ENCODE measurements at places on chromosomes 4 and X. TPM values are rescaled to one million over a fixed set of nuclear protein-coding genes. Genes with fewer than 3 reads are reported as not detected.

ANXA10 gene
- polyA plus RNA-seq: not detected

ABCD1 gene
- 3.0 TPM for polyA plus RNA-seq

TMEM31 gene
- not detected for polyA plus RNA-seq

HAUS3 gene
- 24.8 TPM for polyA plus RNA-seq

MAMLD1 gene
- 0.43 TPM for polyA plus RNA-seq

ZNF157 gene
- polyA plus RNA-seq: 0.97 TPM

CSAG3 gene
- not detected for polyA plus RNA-seq

PAGE2 gene
- polyA plus RNA-seq: not detected

CYSLTR1 gene
- 26.9 TPM for polyA plus RNA-seq

CFAP99 gene
- polyA plus RNA-seq: not detected

ZCCHC4 gene
- 9.2 TPM for polyA plus RNA-seq

ESX1 gene
- not detected for polyA plus RNA-seq

ADGRG2 gene
- polyA plus RNA-seq: not detected

SUPT20HL2 gene
- polyA plus RNA-seq: not detected

- no peaks in the 10 kb centered on the region for H3K4me1 ChIP-seq
- no peak for DNase-seq
- no peaks in the 10 kb centered on the region for H3K27me3 ChIP-seq
These were observed 241.4 kb upstream of the PGRMC2 start for GRCh38 chr4:128528793-128529553.

DNA sequence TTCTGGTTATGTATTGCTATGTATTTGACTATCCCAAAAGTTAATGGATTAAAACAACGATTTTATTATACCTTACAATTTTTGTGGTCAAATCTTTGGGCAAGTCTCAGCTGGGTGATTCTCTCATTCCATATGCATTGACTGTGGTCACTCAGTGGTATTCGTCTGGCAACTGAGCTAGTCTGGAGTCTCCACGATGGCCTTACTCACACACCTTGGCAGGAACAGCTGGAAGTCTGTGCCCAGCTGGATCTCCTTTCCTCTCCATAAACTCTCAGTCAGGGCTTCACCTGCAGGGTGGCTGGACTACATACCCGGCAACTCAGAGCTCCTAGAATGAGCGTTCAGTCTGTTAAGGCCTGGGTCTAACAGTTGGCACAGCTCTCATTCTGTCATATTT is 141.1 kb upstream of the WDFY3 start:
- no peak for DNase-seq
- H3K27me3 ChIP-seq: no peaks in the 10 kb centered on the region
- no peak overlapping the region for H3K4me3 ChIP-seq
- H3K36me3 ChIP-seq: no peaks in the 10 kb centered on the region

DNA sequence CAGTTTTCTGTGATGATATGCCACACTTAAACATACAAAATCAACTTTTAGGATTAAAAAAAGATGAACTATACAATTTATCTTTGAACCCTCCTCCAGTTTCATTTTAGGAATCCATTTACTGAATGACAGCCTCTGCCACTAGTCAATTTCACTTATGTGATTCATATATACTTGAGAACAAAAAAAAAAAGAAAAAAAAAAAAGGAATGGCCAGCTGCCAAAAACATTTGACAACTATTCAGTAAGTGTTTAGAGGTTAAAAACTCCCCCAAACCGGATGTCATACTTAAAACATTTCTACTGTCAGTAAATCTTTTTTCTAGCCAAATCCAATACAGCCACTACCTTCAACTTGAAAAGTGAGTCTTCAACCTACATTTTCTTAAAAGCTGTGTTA is 266.7 kb upstream of the MAGEB2 start:
- no peaks in the 10 kb centered on the region for H3K36me3 ChIP-seq
- DNase-seq: no peak
- H3K4me3 ChIP-seq: no peak overlapping the region
- H3K27me3 ChIP-seq: no peaks in the 10 kb centered on the region
- H3K27ac ChIP-seq: no peak overlapping the region

DNA sequence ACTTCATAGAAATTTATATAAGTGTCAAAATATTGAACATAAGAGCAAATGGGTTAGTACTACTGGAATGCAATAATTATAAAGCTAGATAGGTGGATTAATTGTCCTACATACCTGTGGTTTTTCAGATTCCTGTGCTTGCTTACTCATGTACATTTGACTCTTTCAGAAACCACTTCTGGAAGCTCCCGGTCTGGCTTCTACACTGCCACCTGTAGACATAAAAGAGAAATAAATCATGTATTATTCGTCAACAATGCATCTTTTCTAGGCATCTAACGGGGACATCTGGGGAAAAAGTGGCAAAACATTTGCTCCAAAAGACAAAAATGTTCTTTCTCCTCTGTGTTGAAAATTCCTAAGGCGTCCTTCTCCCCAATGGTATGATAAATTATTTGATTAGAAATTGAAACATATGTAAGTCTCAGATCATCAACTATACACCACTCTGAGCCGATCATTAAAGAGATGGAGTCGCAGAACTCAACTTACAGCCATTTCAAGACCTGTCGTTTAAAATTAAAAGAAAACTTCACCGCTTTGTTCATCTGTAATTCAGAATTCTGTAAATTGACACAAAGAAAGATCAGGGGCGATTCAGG is 648.7 kb upstream of the DIPK2B start:
- H3K4me1 ChIP-seq: peaks cover 8% of the 10 kb centered on the region
- peak; percentile 36 for DNase-seq
- H3K27me3 ChIP-seq: no peaks in the 10 kb centered on the region
- no peak overlapping the region for H3K27ac ChIP-seq
- peak overlapping the region; percentile 80 for H3K4me3 ChIP-seq

GRCh38 chr4:179344861-179345260 is 1902.6 kb upstream of the AGA start:
- H3K36me3 ChIP-seq: no peaks in the 10 kb centered on the region
- H3K4me3 ChIP-seq: no peak overlapping the region
- no peaks in the 10 kb centered on the region for H3K4me1 ChIP-seq
- H3K27me3 ChIP-seq: no peaks in the 10 kb centered on the region
- H3K27ac ChIP-seq: no peak overlapping the region

- no peaks in the 10 kb centered on the region for H3K27me3 ChIP-seq
- no peaks in the 10 kb centered on the region for H3K4me1 ChIP-seq
- H3K4me3 ChIP-seq: no peak within 1 kb of the TSS
These were observed at the start of gene DACH2 for GRCh38 chrX:86148024-86148511. Gene DACH2, plus strand, starts transcription at chrX:86148451.

GRCh38 chr4:792626-793092 is 33.3 kb downstream of the CPLX1 start:
- H3K4me3 ChIP-seq: peak overlapping the region; percentile 49
- no peaks in the 10 kb centered on the region for H3K36me3 ChIP-seq
- DNase-seq: peak; percentile 60
- H3K27me3 ChIP-seq: peaks cover 14% of the 10 kb centered on the region
- H3K27ac ChIP-seq: no peak overlapping the region

GRCh38 chr4:74544655-74545361 is 99.9 kb downstream of the AREG start:
- DNase-seq: no peak
- H3K4me3 ChIP-seq: no peak overlapping the region
- H3K36me3 ChIP-seq: no peaks in the 10 kb centered on the region
- no peaks in the 10 kb centered on the region for H3K27me3 ChIP-seq
- no peaks in the 10 kb centered on the region for H3K4me1 ChIP-seq

DNA sequence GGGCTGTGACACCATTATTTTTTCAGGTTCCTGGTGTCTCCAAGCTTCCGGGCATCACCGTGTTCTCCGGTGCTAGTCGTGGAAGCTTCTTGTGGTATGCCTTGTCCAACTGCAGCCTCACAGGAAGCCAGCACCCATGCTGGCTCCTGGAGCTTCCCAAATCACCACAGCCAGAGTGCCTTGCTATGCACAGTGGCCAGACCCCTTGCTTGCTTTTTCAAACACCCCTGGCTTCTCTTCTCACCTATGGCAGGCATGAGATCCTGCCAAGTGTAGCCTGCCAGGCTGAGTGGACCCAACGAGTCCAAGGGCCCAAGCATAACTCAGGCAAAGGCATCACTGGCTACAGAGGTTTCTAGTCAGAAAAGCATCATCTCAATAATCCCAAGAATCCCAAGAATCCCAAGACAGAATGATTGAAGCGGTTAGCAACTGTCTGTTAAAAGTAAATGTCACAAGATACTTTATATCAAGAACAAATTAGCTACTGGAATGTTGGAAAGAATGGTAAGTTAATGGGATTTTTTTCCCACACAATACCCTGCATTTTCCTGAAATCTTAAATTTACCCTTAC is 1522.9 kb downstream of the PCDH18 start:
- no peaks in the 10 kb centered on the region for H3K4me1 ChIP-seq
- no peaks in the 10 kb centered on the region for H3K36me3 ChIP-seq
- no peak overlapping the region for H3K4me3 ChIP-seq
- H3K27me3 ChIP-seq: no peaks in the 10 kb centered on the region
- H3K27ac ChIP-seq: no peak overlapping the region

DNA sequence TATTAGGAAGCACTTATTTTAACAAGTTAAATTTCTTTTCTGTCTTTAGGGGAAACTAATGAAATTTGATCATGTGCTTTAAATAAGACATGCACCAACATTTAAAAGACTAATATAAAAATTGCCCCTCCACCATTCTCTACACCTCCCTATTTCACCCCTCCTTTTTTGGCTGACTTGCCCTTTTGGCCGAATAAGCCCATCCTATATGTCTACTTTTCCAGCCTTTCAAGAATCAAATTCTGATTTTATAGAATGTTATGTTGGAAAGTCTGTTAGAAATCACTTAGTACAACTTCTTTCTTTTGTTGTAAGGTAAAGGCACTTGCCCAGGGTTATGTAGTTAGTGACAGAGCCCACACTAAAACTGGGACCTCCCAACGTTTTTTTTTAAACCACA is 1.8 kb downstream of the CAPN6 start:
- H3K36me3 ChIP-seq: no peaks in the 10 kb centered on the region
- H3K27ac ChIP-seq: no peak overlapping the region
- no peaks in the 10 kb centered on the region for H3K4me1 ChIP-seq
- DNase-seq: no peak

GRCh38 chr4:44670506-44671199 is 7.6 kb upstream of the GUF1 start:
- no peak for DNase-seq
- no peaks in the 10 kb centered on the region for H3K4me1 ChIP-seq
- no peaks in the 10 kb centered on the region for H3K27me3 ChIP-seq
- no peaks in the 10 kb centered on the region for H3K36me3 ChIP-seq
- no peak overlapping the region for H3K4me3 ChIP-seq

DNA sequence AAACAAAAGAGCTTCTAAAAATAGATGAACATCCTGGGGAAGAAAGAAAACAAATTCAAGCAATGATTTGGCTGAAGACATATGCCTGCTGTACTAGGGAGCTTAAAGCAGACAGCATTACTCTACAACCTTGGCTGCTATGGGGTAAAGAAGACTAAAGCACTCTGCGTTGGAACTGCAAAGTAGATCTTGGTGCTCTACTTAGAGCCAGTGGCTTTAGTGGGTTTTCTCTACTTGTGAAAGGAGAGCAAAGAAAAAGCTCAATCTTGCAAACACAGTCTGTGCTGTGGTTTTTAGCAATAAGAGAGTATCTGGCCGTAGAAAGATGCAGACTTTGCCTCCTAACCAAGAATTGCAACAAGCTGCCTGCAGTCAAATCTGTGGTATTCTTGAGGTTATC is 334.7 kb upstream of the NDST3 start:
- H3K4me3 ChIP-seq: no peak overlapping the region
- no peak overlapping the region for H3K27ac ChIP-seq
- no peak for DNase-seq
- no peaks in the 10 kb centered on the region for H3K27me3 ChIP-seq
- H3K4me1 ChIP-seq: no peaks in the 10 kb centered on the region
- H3K36me3 ChIP-seq: no peaks in the 10 kb centered on the region

- no peaks in the 10 kb centered on the region for H3K4me1 ChIP-seq
- H3K27me3 ChIP-seq: no peaks in the 10 kb centered on the region
- no peak for DNase-seq
- no peaks in the 10 kb centered on the region for H3K36me3 ChIP-seq
- H3K4me3 ChIP-seq: no peak overlapping the region
- no peak overlapping the region for H3K27ac ChIP-seq
These were observed 14.9 kb downstream of the SLC9A7 start for GRCh38 chrX:46744009-46744408.

- H3K27me3 ChIP-seq: no peaks in the 10 kb centered on the region
- DNase-seq: no peak
- no peaks in the 10 kb centered on the region for H3K36me3 ChIP-seq
- H3K27ac ChIP-seq: no peak overlapping the region
- H3K4me1 ChIP-seq: peaks cover 3% of the 10 kb centered on the region
- no peak overlapping the region for H3K4me3 ChIP-seq
These were observed 40.3 kb downstream of the MAML3 start for GRCh38 chr4:140113653-140114052.

GRCh38 chr4:72119946-72120345 is 88.1 kb downstream of the NPFFR2 start:
- H3K4me1 ChIP-seq: no peaks in the 10 kb centered on the region
- H3K4me3 ChIP-seq: no peak overlapping the region
- no peaks in the 10 kb centered on the region for H3K27me3 ChIP-seq
- H3K27ac ChIP-seq: no peak overlapping the region
- DNase-seq: no peak

DNA sequence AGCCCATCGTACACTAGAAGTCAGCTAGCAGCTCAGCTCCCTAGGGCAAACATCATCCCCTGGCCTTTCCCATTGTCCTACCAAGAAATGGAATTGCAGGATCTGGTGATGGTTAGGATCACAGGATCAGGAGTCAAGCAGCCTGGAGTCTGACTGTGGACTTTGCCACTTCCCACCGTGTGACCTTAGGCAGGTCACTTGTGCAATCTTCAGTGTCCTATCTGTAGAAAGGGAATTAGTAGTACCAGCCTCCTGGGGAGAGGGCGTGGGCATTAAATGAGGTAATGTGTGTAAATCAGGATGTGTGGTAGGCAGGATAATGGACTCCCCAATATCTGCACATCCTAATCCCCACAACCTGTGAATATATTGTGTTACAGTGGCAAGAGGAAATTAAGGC is 38.6 kb upstream of the APLN start:
- H3K4me3 ChIP-seq: no peak overlapping the region
- DNase-seq: no peak
- no peaks in the 10 kb centered on the region for H3K36me3 ChIP-seq
- no peaks in the 10 kb centered on the region for H3K4me1 ChIP-seq

DNA sequence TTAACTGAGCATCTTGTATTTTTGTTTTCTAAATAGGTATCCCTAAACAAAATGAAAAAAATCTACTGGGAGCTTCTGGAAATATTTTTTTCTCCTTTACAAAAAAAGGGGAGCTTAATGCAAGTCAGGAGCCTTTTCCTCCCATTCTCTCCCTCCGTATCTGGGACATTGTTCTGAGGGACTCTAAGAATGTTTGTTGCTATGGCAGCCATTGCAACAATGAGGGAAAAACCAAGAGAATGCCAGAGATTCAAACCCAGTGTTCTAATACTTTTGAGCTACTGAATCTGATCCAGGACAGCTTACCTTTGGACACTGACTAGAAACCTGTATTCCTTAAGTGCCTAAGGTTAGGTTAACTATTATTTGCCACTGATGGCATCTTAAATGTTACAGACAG is 485.7 kb upstream of the HS3ST1 start:
- H3K27ac ChIP-seq: no peak overlapping the region
- no peak for DNase-seq
- no peaks in the 10 kb centered on the region for H3K4me1 ChIP-seq
- H3K27me3 ChIP-seq: no peaks in the 10 kb centered on the region

Data from CD4-positive, alpha-beta memory T cell (primary cell).